ENCODE measurements at places on chromosomes 1 and 21. TPM values are rescaled to one million over a fixed set of nuclear protein-coding genes. Genes with fewer than 3 reads are reported as not detected.

Gene RHOU
- polyA plus RNA-seq, result 16.8 TPM

Gene NT5C1A
- polyA plus RNA-seq, result 1.1 TPM

Gene RCSD1
- polyA plus RNA-seq, result 12.6 TPM

Gene MATN1
- 0.21 TPM for polyA plus RNA-seq

Gene JAM2
- polyA plus RNA-seq, result 13.5 TPM

Gene VWA5B1
- 0.82 TPM for polyA plus RNA-seq

Gene CYP4A22
- polyA plus RNA-seq, result 8.5 TPM

Gene NOS1AP
- polyA plus RNA-seq, result 9.0 TPM

Gene PPIE
- 72.0 TPM for polyA plus RNA-seq

Gene NGF
- 2.0 TPM for polyA plus RNA-seq

Gene PRELP
- 5.3 TPM for polyA plus RNA-seq

Gene EDN2
- polyA plus RNA-seq, result 3.3 TPM

Gene PDZK1IP1
- 52.3 TPM for polyA plus RNA-seq

Gene LINGO4
- polyA plus RNA-seq, result not detected

Gene RHD
- 1.9 TPM for polyA plus RNA-seq

Gene C1QTNF12
- polyA plus RNA-seq, result 13.5 TPM

Gene LEFTY1
- 2.5 TPM for polyA plus RNA-seq

Gene AGMAT
- 21.0 TPM for polyA plus RNA-seq

Gene PDE9A
- polyA plus RNA-seq, result 45.0 TPM

Gene MARK1
- polyA plus RNA-seq, result 10.2 TPM

Gene CCDC27
- polyA plus RNA-seq, result 0.38 TPM
